ENCODE measurements at places on chromosomes 7 and 10.

- DNase-seq = no peak
These were observed 123.8 kb downstream of the GRID1 start for GRCh38 chr10:86242761-86243160.

DNA sequence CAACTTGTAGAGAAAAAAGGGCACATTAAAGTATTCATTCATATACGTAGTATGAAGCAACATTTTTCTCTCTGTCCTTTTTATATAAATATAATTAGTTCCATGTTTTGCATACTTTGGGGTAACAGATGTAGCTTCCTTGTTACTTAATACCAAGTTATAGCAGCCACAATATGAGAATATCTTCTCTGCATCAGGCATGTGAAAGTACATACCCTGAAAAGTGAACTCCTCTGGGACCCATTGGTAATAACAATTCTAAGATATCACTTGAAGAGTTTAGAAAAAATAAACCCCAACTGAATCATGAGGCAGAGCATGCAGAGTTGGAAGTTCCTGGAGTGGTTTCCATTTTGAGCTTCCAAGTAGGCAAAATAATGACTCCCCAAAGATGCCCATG is 2.4 kb upstream of the CRPPA start:
- no peak for DNase-seq

DNA sequence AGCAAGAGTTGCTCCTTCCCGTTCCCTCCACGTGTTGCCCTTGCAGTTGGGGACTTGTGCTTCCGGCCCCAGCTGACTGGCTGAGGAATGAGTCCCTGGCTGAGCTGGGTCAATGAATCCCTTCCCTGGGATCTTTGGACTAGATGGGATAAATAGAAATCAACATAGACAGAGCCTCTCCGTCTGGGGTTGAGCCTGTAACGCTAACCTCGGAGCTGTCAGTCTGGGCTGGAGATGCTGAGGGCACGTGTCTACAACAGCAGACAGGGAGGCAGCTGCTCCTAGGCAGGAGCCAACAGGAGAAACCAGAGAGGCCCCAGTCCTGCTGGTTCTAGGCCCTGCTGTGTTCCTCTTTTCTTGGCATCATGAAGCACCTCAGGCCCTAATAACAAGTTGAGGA is 42.3 kb upstream of the HSPA12A start:
- no peak for DNase-seq

- no peak for DNase-seq
These were observed 73.1 kb downstream of the CYP51A1 start for GRCh38 chr7:92061154-92061553.

DNA sequence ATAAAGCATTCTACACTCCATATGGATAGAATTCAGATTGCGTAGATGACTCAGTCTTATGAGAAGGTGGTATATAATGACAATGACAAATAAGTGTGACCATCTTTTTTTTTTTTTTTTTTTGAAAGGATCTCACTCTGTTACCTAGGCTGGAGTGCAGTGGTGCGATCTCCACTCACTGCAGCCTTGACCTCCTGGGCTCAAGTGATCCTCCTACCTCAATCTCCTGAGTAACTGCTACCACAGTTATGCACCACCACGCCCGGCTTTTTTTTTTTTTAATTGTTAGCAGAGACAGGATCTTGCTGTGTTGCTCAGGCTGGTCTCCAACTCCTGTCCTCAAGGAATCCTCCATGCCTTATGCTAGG is 43.2 kb upstream of the NRP1 start:
- no peak for DNase-seq

GRCh38 chr7:21579341-21580072 is 36.7 kb downstream of the DNAH11 start:
- no peak for DNase-seq

DNA sequence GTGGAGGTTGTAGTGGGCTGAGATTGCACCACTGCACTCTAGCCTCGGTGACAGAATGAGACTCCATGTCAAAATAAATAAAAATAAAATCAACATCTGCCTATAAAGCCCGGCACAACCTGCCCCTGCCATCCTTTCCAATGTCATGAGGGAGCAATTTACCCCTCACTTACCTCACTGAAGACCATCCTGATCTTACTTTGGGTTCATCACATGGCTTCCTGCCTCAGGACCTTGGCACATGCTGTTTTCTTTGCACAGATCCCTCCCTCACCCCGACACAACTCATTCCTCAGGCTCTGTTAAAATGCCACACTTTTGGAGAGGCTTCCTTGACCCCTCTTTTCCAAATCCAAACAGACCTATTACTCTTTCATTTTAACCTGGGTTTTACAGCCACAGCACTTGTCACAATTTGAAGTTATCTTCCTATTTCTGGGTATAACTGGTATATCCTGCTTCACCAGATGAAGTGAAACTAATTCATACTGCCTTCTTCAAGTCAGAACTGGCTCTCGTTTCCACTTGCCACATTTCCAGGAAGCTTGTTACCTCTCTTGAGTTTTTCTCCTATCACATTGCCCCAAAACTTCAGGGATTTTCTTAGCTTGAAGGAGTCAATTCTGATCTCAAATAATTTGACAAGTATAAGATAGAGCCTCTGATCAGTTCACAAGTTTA is 69.3 kb upstream of the PARD3 start:
- no peak for DNase-seq

DNA sequence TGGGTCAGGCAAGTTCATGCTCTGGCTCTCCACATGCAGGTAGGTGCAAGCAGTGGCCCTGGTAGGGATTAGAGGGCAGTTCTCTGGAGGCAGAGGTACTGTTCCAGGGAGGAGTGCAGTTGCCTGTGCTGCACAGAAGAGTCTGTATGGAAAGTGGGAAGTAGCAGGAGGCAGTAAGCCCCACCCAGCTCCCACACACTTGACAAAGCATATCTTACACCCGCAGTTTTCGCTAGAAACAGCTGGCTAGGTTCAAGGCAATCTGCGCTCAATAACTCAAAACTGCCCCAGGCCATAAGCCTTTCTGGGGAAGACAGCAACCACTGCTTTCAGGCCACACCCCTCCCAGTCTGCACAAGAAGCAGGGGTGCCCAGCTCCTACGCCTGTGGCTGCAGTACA is 33.1 kb upstream of the ARMC3 start:
- no peak for DNase-seq

DNA sequence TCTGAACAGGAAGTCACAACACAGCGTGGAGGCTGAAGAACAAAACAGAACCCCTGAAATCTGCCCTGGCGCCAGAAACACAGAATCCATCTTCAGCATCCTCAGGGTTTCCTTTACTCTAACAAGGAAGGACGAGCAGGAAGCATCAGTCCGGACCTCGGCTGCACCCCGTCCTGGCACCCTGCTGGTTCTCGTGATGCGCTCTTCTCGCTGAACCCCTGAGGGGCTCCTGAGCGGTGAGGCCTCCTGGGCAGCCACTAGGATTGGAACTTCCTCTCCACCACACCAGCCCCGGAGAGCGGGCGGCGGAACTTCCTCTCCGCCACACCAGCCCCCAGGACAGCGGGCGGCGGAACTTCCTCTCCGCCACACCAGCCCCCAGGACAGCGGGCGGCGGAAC is 461.9 kb downstream of the PTPRN2 start:
- DNase-seq = no peak

GRCh38 chr7:157263156-157263555 is 73.6 kb upstream of the DNAJB6 start:
- DNase-seq = no peak

- no peak for DNase-seq
These were observed 12.2 kb downstream of the SFTPA2 start for GRCh38 chr10:79547973-79548372.

All from GM12891 (cell line).